H1 (cell line): ENCODE measurements at places on chromosomes 3 and 15. TPM values are rescaled to one million over a fixed set of nuclear protein-coding genes. Genes with fewer than 3 reads are reported as not detected.
A peak's percentile ranks its signal among the peaks of the same experiment; 100 is the strongest.

C3orf22 gene
- total RNA-seq = not detected in 2 replicates

ITIH1 gene
- total RNA-seq = not detected in 2 replicates

RASL12 gene
- 9.3 and 10.3 TPM in 2 replicates for total RNA-seq

CCDC191 gene
- 0.65 and 1.3 TPM in 2 replicates for total RNA-seq

GPR176 gene
- 190 and 198 TPM in 2 replicates for total RNA-seq

MAP1A gene
- total RNA-seq = 2.4 and 3.4 TPM in 2 replicates

LOXL1 gene
- 8.1 and 9.3 TPM in 2 replicates for total RNA-seq

DNA sequence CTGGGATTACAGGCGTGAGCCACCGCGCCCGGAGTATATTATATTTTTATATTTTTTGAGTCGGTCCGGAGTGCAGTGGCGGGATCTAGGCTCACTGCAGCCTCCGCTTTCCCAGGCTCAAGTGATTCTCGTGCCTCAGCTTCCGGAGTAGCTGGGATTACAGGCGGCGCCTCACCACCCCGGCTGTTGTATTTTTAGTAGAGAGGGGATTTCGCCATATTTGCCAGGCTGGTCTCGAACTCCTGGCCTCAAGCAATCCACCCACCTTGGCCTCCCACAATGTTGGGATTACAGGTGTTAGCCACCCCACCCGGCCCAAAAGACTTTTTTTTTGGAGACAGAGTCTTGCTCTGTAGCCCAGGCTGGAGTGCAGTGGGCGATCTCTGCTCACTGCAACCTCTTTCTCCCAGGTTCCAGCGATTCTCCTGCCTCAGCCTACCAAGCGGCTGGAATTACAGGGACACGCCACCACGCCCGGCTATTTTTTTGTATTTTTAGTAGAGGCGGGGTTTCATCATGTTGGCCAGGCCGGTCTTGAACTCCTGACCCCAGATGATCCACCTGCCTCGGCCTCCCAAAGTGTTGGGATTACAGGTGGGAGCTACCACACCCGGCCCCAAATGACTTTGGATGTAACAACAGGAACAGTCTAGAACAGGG is 1.0 kb downstream of the ZNF589 start:
- no peak for DNase-seq

DNA sequence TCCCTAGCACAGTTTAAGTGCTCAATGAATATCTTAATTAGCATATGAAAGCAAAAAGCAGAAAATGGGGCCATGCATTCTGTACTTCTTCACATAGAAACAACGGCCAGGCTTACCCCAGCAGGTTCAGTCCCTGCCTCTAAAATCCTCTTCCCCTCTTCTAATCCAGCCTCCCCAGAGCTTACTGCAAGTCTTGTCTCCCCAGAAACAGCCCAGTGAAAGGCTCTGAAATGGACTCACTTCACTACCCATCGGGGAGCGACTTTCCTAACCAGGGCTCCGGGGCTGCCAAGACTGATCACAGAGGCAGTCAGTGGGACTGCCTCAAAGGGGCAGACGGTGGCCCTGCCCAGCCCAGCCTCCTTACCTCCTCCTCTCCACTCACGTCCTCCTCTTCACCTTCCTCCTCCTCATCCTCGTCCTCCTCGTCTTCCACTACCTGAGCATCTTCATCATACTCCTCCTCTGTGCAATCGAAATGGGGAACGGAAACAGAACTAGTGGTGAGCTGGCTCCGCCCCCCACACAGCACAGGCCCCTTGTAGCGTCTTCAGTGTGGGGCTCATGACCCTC is 38.0 kb downstream of the ANP32A start:
- no peak for DNase-seq

- no peak for DNase-seq
Observed at GRCh38 chr15:25715536-25716413, 147.4 kb downstream of the ATP10A start.

DNA sequence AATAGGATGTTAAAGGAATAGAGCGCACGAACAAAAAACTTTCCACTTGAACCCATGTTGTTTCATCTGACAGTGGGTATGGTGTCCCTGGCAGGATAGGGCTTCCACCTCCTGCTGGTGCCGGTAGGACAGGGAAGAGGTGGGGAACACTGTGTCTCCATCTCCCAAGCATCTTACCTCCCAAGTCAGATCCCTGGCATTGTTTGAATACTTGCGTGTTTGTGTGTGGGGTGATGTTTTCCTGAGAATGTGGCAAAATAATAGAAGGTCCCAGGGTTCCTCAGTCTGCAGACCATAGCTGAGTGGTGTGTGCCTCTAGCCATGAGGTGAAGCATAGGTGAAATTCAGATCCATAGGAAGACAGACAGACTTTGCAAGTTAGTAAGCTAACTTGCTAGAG is 119.4 kb downstream of the IGF1R start:
- no peak for DNase-seq

GRCh38 chr3:152222327-152222726 is 46.4 kb upstream of the MBNL1 start:
- no peak for DNase-seq

GRCh38 chr15:52653431-52653964 is 25.7 kb downstream of the ATOSA start:
- no peak for DNase-seq

GRCh38 chr15:60539016-60539415 is 60.1 kb upstream of the ICE2 start:
- DNase-seq = no peak

GRCh38 chr3:149975919-149976318 is 5.2 kb upstream of the PFN2 start:
- no peak for DNase-seq

GRCh38 chr3:173663696-173664111 is 266.2 kb downstream of the NLGN1 start:
- DNase-seq = no peak

DNA sequence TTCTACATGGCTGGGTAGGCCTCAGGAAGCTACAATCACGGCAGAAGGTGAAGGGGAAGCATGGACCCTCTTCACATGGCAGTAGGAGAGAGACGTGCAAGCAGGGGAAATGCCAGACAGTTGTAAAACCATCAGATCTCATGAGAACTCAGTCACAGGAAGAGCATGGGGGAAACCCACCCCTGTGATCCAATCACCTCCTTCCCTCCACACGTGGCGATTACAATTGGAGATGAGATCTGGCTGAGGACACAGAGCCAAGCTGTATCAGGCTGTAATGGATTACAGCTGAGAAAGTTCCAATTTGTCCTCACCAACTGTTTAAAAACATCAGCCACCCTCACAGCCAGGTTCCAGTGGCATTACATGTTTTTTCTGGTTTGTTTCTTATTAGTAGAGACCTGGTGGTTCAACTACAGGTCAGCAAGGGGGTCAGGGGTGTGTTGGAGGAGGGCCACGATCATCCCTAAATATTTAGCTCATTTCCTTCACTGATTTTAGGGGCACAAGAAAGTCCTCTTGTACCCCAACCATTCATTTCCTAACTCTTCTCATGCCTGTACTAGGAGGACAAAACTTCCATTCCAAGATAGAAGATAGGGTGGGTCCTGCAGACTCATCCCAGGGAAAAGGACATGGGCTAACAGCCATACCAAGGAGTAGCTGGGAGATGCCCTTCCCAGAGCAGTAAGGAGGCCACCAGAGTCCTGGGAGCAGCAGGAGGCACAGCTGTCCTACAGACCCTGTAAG is 54.4 kb downstream of the ANXA2 start:
- no peak for DNase-seq

- DNase-seq = no peak
Observed at GRCh38 chr3:36804295-36805055, 40.1 kb upstream of the DCLK3 start.

GRCh38 chr15:65914981-65915925 is 46.0 kb downstream of the RAB11A start:
- no peak for DNase-seq

- no peak for DNase-seq
Observed at GRCh38 chr3:170529346-170529745, 56.5 kb downstream of the SLC7A14 start.

GRCh38 chr3:9951962-9952805 is at the start of gene PRRT3:
Gene PRRT3 (minus strand): TSS chr3:9952408. CDS start chr3:9950115, 2,293 bp downstream.
- DNase-seq = peak; percentile 83

DNA sequence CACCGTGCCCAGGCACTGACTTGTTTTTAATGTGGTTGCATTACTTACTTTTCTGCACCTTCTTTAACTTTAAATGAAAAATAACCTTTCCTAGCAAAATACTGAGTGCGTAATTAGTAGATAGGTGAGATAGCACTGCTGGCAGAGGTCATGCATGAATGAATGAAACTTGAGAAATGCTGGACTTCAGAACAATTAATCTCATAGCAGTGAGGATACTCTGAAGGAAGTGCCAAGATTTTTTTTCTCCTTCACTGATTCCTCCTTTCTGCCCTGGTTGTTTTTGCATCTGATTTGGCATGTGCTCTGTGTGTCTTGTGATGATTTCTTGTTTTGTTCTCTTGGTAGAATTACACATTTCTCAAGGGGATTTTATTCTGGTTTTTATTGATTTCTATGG is 378.9 kb downstream of the PTPRG start:
- no peak for DNase-seq

- DNase-seq = no peak
Observed at GRCh38 chr15:42072141-42072685, 22.1 kb downstream of the PLA2G4D start.

DNA sequence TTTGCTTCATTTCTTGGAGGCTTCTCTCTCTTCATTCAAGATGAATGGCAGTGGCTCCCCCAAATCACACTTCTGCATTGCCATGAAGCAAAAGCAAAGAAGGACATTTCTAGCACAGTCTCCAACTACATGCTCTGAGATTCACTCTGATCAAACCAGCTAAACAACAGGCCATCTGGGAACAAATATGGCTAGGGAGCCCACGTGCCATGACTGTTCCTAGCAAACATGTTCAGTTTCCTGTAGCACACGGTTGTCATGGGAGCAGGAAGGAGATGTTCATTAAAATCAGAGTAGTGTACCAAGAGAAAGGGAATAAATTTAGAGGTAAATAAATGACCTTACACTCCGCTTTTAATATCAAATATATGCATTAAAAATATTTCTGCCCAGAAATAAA is 327.3 kb downstream of the GBE1 start:
- no peak for DNase-seq

DNA sequence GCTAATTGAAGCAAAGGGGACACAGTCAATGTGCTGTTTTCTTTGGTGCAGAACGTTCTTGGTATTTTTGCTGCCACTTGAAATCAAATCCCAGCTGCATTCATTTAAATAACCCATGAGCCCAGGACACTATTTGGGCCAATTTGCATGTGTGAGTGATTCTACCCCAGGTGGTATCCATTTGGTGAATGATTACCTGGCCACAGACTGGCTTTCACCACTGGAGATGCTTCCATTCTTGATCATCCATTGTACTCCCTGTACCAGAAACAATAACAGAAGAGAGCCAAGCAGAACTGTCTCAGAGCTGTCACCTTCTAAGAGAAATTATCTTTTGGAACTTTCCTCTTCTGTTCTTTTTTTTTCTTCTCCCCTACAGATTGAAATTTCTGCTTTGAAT is 139.7 kb upstream of the RARB start:
- no peak for DNase-seq

- DNase-seq = no peak
Observed at GRCh38 chr3:152556731-152557254, 278.1 kb upstream of the P2RY1 start.

GRCh38 chr3:123194552-123194951 is 7.2 kb upstream of the SEC22A start:
- DNase-seq = peak; percentile 74

- DNase-seq = peak; percentile 70
Observed at GRCh38 chr3:49671291-49672288, 2.6 kb upstream of the APEH start.

GRCh38 chr3:57583544-57583943 is 13.6 kb downstream of the ARF4 start:
- no peak for DNase-seq

DNA sequence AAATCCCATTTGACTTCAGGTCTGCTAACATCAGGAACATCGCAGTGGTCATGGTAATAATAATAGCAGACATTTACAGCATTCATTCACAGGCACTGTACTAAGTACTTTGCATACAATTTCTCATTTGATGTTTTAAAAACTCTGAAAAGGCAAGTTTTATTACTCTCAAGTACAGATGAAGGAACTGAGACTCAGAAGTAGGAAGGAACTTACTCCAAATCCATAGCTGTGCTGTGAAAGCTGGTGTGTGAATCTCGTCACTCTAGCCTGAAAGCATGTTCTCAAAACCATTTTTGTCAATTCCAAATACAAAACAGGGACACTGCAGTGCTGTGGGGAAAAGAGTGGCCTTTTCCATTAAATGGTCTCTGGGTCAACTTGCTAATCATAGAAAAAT is 179.9 kb downstream of the FAM43A start:
- DNase-seq = no peak

GRCh38 chr15:83030021-83030420 is 18.6 kb upstream of the C15orf40 start:
- no peak for DNase-seq

DNA sequence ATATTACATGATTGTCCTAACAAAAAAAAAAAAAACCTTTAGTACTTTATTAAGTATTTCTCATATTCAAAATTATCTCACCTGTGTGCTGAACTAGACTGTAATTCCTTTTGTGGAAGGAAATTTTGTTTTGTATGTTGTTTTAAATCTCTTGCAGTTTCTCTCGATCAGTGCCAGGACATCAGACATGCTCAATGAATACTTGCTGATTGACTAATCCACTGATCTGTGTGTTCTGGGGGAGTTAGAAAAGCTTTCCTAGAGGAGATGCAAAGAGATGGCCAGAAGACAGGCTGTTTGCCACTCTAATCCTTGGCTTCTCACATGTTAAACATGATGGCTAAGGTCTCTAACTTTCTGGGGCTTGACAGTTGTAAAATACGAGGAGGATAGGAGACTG is 233.3 kb upstream of the NR2E3 start:
- DNase-seq = no peak

- DNase-seq = no peak
Observed at GRCh38 chr15:58552505-58553364, 120.9 kb downstream of the LIPC start.

GRCh38 chr3:108311797-108312196 is 15.4 kb downstream of the HHLA2 start:
- DNase-seq = peak; percentile 46

DNA sequence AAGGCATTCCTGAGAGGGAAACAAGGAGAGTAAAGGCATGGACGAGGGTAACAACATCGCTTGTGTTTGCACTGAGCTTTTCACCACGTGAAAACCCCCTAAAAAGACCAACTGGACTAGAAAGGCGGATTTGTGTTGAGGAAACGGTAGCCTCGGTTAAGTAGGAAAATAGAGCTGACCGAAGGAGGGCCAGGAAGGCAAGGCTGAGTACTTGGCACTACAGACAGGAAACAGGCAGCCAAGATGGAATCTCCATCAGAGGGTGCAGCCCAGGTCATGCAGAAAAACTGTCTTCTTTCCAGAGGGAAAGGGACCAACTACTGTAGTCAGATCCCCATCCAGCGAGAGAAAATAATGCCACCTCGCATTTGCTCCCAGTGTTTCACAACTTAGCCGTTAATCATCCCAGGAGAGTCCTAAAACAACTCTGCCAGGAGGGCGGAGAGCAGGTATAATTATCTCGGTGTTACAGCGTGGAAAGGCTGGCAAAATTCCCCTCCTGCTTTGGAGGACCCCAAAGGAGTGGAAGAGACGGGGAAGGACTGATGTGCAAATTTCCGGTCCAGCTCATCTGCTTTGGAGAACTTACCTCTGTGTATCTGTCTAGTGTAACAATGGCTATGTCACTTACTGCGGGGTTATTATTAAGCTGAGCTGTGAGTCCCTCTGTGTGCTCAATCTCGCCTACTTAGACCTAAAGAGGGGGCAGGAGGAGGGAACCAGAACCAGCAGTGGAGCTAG is 77.2 kb downstream of the MYO1E start:
- DNase-seq = no peak
